ENCODE measurements at places on chromosomes 12 and 14. TPM values are rescaled to one million over a fixed set of nuclear protein-coding genes. Genes with fewer than 3 reads are reported as not detected.

DNA sequence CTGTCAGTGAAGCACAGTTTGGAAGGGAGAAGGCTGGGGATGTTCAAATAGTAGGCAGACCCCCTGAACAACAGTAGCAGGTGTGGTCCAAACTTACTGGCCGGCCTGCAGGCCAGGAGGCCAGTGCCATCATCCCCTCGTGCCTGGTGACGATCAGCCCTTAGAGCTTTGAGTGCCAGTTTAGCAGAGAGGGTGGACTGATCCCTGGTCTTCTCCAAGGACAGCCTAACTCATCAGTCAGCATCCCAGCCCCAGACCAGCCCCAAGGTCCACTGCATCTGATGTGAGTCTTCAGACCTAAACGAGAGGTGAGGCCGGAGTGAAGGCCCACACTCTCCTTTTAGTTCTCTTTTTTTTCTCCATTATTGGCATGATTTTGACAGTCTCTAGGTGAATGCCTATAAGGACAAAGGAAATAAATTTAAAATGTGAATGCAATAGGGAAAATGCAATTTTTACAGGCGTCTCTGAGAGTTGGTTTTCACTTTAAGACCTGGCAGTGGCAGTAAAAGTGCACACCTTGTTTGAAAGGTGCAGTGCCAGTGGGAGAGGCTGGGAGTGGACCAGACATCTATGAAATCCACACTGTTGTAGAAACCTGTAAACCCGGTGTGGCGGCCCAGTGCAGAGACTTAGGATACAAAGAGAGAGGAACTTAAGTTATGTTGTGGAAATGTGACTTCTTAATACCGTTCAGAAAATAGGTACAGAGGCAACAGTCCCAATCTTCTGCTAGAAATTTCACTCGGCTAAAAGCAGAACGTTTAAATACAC lies 311.2 kb downstream of the CACNA1C start:
- DNase-seq: no peak

DNA sequence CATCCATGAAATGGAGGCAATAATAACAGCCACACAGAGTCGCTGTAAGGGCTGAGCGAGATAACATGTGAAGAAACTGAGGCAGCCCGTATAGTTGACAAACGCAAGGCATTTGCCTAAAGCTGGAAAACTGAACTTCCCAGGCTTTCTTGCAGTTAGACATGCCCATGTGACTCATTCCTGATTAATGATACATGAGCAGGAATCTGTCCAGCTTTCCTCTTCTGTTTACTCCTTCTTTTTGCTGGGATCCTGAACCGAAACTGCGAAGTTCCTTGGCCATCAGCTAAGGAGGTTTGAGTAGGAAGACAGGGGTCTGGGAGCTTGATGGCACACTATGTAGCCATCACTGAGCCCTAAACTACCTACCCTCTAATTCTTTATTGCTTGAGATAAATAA lies 52.2 kb downstream of the ST8SIA1 start:
- no peak for DNase-seq

- DNase-seq: no peak
Observed at GRCh38 chr12:132204793-132205270, 60.6 kb downstream of the NOC4L start.

CMA1 gene
- not detected for total RNA-seq

- no peak for DNase-seq
Observed at GRCh38 chr14:54600717-54601109, 33.8 kb downstream of the SAMD4A start.

KIF26A gene
- total RNA-seq: 13.0 TPM

GRCh38 chr12:128607641-128608040 lies 216.1 kb downstream of the SLC15A4 start:
- no peak for DNase-seq

GRCh38 chr12:113138826-113139225 lies 3.3 kb upstream of the RASAL1 start:
- DNase-seq: no peak

JPH4 gene
- total RNA-seq: 32.2 TPM

DNA sequence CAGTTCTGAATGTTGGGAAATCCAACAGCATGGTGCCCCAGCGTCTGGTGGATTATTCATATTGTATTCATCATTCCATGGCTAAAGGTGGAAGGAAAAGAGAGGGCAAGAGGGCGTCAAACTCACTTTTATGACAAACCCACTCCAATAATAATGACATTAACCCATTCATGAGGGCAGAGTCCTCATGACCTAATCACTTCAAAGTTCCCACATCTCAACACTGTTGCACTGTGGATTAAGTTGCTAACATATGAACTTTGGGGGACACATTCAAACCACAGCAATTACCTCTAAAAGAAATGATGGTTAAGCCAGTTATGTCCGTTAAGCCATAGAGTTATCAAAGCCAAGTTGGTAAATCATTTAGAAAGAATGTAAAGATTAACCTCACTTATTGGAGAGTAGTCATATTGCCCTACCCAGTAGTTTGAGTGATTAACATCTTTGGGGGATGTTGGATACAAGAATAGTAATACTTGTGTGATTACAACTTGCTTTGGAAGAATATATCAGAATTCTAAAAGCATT lies 212.4 kb upstream of the FLRT2 start:
- DNase-seq: no peak
